NCI-H187 treated with DMSO at 0.1 percent for 48 hours (cell line): ENCODE measurements at places on chromosomes 12 and 14.
A peak's percentile ranks its signal among the peaks of the same experiment; 100 is the strongest.

DNA sequence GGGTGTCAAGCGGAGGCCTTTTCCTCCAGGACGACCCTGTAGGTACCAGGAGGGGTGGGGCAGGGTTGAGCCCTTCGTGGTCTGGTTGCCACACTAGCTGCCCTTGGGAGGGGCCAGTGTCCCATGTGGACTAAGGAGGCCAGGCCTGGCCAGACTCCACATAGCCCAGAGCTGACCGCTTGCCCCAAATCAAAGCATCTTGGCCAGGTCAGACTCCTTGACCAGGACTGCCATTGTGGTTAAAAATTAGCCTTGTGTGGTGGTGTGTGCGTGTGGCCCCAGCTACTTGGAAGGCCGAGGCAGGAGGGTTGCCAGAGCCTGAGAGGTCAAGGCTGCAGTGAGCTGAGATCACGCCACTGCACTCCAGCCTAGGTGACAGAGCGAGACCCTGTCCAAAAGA lies 24.8 kb downstream of the ALDH2 start:
- no peak for DNase-seq

DNA sequence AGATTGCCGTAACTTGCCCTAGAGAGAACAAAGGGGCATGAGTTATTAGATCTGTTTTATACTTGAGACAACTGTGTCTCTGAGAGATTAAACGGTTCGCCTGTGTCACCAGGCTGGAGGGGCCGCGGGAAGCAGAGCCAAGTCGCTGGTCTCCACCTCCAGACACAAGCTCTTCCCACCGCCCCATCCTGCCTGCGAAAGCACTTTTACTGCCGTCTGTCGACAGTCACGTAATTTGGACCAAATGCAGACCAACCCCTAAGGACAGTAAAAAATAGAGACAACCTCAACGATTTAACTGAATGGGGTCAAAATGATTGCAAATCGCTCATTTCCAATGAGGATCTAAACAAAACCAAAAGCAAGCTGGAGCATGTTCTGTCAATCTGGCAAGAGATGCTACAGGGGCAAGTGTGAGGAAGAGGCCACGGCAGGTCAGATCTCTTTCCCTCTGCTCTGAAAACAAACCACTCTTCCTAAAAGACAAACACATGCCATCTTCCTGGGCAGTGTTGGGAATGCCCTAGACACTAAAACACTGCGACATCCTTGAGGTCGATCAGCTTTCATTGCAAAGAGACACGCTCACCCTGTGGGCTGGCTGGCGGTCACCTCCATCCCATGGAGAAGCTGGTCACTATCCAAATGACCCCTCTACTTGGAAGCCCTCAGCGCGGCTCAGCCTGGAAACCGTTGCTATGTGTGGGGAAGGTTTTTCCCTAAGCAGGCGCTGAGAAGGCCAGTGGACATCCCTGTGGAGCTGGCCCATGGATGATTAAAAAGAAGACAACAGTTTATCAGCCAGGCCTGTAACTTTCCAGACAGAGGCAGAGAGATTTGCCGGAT lies 17.1 kb downstream of the GSC start:
- DNase-seq, result no peak

- no peak for DNase-seq
These were observed 126.0 kb upstream of the AMIGO2 start for GRCh38 chr12:47205532-47206449.

- no peak for DNase-seq
These were observed 14.0 kb downstream of the SYNE3 start for GRCh38 chr14:95502381-95502950.

GRCh38 chr12:5192726-5193125 lies 149.0 kb downstream of the KCNA5 start:
- DNase-seq, result no peak

GRCh38 chr14:52146504-52146903 lies 77.6 kb upstream of the NID2 start:
- no peak for DNase-seq

DNA sequence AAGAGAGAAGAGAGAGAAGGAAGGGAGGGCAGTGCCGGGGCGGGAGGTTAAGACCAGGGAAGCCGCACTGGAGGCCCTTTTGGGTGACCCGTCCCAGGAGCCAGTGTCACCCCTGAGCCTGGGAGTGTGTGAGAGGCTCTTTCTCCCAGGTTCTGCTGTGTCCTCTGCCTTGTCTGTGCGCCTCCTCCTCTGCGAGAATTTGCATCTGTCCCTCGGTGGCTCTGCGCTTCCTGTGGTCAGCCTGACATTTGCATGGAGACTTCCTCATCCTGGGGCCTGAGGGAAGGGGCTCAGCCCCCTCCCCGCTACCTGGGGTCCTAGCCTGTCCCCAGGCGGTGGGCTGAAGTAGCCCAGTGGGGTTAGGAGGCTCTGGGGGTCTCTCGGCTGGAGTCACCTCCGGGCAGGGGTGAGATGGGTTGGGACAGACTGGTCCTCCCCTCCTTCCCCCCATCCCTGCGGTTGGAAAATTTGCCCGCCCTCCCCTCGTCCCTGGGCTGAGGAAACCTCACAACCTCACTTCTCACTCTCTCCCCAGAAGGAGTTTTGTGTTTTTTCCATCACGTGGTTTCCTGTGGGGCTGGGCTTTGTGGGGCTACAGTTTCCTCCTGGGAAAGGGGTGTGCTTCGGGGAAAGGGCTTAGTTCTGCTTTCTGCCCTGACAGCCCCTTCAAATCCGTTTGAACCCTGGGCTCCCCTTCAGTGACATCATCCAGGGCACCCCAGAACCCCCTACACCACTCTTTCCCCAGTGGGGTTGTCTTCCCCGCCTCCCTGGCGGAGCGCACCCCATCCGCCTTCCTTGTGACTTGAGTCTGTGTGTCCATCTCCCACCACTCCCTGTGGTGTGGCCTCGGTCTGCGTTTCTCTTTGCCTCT lies 2.5 kb downstream of the PTPN6 start:
- no peak for DNase-seq

- no peak for DNase-seq
These were observed 217.0 kb upstream of the FOXN3 start for GRCh38 chr14:89634037-89634436.

DNA sequence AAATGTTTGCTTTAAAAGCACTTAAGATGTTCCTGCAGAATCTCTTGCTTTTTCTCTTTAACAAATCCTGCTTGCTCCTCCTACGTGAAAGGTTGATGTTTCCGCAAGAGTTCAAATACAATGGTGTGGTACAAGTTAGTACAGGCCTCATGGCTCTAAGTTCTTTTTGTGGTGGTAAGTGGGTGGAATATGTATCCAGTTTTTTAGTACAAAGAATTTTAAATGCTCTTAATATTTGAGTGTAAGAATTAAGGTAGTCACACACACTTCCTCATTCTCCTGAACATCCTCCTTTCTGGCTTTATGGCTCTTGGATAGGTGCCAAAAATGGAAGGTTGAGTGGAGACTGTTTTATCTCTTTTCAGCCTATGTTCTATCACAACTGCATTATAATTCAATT lies 1.8 kb downstream of the OTOGL start:
- DNase-seq, result peak; percentile 86

- DNase-seq, result no peak
These were observed 49.4 kb downstream of the DYRK2 start for GRCh38 chr12:67697967-67698366.

- DNase-seq, result no peak
These were observed 268.9 kb downstream of the NPAS3 start for GRCh38 chr14:33207467-33208017.

DNA sequence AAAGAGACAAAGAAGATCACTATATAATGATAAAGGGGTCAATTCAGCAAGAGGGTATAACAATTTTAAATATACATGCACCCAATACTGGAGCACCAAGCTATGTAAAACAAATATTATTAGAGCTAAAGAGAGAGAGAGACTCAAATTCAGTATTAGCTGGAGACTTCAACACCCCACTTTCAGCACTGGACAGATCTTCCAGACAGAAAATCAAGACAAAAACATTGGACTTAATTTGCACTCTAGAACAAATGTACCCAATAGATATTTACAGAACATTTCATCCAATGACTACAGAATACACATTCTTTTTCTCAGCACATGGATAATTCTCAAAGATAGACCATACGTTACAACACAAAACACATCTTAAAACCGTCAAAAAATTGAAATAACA lies 81.0 kb downstream of the KLHL28 start:
- DNase-seq, result no peak

GRCh38 chr14:54621686-54622085 lies 54.8 kb downstream of the SAMD4A start:
- DNase-seq, result no peak

DNA sequence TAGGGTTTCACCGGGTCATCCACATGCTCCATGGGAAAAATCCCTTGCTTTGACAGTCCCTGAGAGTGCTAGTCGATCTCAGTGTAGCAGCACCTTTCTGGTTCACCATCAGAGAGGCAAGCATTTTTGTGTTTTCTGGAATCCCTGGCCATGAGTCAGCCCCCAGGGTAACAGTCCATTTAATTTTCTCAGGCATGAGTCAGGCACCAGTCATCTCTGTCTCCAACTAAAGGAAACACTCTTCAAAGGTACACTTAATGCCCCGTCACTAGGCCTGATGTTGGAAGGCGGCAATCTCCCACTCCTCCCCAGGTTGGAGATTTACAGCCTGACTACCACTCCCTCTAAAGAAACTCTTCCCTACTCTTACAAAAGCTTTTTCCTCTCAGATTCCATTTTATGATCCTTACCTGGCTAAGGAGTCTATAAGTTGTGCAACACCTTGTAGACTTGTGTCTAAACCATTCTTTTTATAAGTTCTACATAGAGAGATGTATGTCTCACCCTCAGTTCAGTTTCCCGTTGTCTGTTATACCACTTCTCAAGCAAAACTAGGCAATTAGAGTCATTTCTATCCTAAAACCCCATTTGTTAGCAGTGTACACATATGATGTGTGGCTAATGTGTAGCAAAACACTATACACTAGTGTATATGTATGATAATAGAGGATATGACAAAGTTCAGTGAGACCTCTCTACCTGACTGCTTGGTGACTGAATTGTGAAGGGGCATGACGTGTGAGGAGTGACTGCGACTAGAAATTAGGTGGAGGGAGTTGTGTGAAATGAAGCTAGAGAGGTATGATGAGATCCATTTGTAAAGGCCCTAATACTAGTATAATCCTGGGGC lies 24.6 kb downstream of the TMEM19 start:
- no peak for DNase-seq

DNA sequence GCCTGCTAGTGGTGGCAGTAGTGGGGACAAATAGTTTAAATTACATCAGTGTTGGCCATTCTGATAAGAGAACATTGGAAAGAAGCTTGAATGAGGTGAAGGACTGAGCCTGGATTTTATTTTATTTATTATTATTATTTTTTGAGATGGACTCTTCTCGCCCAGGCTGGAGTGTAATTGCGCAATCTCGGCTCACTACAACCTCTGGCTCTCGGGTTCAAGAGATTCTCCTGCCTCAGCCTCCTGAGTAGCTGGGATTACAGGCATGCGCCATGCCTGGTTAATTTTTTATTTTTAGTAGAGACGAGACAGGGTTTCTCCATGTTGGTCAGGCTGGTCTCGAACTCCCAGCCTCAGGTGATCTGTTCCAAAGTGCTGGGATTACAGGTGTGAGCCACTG lies 739.4 kb downstream of the AACS start:
- DNase-seq, result no peak

GRCh38 chr12:103956509-103957027 lies 9.1 kb upstream of the TDG start:
- DNase-seq, result no peak

DNA sequence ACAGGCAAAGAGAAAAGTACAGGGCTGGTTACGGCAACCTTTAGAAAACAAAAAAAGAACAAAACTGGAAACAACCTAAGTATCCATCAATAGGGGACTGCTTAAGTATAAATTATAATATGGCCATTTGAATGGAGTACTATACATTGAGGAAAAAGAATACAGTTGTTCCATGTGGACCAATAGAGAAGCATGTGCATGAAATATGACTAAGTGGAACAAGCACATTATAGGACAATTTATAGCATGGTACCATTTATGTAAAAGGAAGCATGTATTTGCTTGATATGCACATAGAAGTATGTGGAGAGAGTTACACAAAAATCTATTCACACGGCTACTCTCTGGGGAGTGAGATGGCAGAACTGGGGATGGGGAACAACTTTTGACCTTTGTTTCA lies 49.2 kb upstream of the FAM222A start:
- no peak for DNase-seq

GRCh38 chr14:62431496-62431895 lies 613.8 kb downstream of the KCNH5 start:
- no peak for DNase-seq

DNA sequence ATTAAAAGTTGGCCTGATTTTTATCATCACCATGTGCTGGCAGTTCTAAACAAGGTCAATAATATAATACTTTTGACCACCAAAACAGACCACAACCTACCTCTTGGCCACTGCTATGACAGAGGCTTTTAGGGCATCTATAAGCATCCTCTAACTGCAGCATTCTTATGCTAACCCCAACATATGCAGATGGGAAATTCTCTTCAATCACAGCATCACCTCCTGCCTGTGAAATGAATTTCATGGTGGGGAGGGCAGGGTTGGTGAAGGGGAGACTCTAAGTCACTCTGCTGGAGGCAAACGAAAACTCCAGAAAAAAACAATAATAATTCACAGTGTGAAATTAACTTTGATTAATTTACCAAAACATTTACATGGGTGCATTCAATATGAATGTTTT lies 78.8 kb upstream of the FAR2 start:
- no peak for DNase-seq

- DNase-seq, result no peak
These were observed 11.3 kb downstream of the ARL6IP4 start for GRCh38 chr12:122991623-122992275.

DNA sequence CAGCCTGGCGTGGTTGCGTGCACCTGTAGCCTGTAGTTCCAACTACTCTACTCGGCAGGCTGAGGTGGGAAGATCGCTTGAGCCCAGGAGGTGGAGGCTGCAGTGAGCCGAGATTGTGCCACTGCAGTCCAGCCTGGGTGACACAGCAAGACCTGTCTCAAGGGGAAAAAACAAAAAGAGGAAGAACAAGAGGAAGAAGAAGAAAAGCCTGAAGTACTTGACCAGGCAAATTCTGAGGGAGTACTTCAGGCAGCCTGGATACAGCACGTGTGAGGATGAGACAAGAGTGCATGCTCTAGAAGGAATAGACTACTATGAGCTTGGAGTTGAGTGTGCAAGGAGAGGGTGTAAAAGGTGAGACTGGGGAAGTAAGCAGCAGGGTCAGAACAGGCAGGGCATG lies 1.8 kb downstream of the GDF3 start:
- DNase-seq, result no peak

DNA sequence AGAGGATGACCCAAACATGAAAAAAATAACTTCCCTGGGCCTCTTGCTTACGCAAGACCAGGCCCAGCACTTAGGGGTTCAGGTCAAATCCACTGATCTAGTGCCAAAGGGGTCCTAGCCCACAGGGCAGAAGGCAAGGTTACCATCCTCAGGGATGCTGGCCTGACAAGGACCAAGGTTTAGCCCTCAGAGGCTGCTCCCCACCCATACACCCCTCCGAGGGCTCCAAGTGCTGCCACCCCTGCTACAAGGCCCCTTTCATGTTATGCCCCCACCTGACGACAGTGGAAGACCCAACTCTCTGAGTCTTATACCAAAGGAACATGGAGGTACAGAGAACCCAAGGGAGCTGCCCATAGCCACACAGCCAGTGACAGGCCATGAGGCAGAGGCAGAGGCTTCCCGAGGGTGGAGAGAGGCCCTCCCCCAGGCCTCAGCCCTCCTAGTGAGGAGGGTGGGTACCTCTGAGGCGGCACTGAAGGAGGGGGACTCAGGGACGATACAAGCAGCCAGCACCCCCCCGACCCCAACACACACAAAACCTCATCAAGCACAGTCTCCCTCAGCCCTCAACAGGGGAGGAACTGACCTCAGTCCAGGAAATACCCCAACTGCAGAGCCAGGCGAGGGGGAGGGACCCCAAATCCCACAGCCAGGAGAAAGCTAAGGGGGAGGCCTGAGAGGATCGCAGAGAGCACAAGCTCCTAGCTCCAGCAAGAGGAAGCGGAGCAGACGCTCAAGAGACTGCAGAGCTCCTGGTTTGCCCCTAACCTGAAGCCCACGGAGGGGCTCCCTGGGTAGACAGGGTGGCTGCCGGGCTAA lies 37.0 kb downstream of the ANAPC7 start:
- DNase-seq, result no peak
